ENCODE measurements at places on chromosomes 13 and 19.
A peak's percentile ranks its signal among the peaks of the same experiment; 100 is the strongest.

DNA sequence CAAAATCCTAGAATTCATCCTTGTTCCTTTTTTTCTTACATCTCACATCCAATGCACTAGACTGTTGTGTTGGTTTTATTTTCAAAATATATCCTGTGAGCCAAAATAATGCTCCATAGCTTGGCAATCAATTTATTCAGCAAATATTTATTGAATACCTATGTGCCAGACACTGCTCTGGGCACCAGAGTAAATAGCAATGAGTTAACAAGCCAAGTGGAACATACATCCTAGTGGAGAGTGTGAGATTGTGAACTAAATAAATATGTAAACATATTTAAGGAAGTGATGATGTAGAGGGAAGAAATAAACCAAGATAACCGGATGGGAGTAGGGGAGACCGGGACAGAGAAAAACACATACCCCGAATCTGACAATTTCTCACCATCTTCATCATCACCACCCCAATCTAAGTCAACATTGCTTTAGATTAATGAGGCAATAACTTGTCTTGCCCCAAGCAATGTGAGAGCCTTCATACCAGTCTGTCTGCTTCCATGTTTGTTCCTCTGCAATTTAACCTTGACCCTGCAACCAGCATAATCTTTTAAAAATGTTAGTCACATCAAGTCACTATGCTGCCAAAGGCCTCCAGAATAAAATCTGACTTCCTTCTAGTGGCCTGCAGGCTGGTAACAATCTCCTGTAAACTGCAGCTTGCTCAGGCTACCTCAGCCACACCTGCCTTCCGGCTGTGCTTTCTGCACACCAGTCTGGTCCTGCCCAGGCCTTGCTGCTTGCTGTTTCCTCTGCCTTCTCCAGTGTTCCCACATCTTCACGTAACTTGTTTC lies 199.2 kb downstream of the DLEU7 start:
- no peak overlapping the region for H3K27ac ChIP-seq
- H3K4me3 ChIP-seq: no peak overlapping the region
- no peaks in the 10 kb centered on the region for H3K36me3 ChIP-seq
- H3K27me3 ChIP-seq: no peaks in the 10 kb centered on the region
- DNase-seq: no peak

DNA sequence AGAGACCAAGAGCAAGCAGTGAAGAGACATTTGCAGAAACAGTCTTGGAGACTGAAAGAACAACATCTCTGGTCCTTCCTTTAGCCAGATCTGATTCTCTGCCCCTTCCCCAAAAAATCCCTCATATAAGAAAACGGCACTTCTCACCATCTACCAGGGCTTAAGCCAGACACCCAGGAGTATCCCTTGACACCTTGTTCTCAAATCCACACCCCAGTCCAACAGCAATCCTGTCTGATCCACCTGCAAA lies 1.7 kb upstream of the PLEKHG2 start:
- H3K4me3 ChIP-seq: peak overlapping the region; percentile 82
- peaks cover 12% of the 10 kb centered on the region for H3K36me3 ChIP-seq
- DNase-seq: no peak
- peaks cover 29% of the 10 kb centered on the region for H3K4me1 ChIP-seq
- no peaks in the 10 kb centered on the region for H3K27me3 ChIP-seq

- no peak overlapping the region for H3K27ac ChIP-seq
- no peaks in the 10 kb centered on the region for H3K36me3 ChIP-seq
- no peaks in the 10 kb centered on the region for H3K4me1 ChIP-seq
- DNase-seq: no peak
Observed at GRCh38 chr13:30832845-30833332, 73.2 kb upstream of the MEDAG start.

- H3K27ac ChIP-seq: no peak overlapping the region
- DNase-seq: no peak
- no peaks in the 10 kb centered on the region for H3K4me1 ChIP-seq
- no peaks in the 10 kb centered on the region for H3K36me3 ChIP-seq
- H3K4me3 ChIP-seq: no peak overlapping the region
- H3K27me3 ChIP-seq: no peaks in the 10 kb centered on the region
Observed at GRCh38 chr13:34672631-34673030, 269.4 kb upstream of the NBEA start.

DNA sequence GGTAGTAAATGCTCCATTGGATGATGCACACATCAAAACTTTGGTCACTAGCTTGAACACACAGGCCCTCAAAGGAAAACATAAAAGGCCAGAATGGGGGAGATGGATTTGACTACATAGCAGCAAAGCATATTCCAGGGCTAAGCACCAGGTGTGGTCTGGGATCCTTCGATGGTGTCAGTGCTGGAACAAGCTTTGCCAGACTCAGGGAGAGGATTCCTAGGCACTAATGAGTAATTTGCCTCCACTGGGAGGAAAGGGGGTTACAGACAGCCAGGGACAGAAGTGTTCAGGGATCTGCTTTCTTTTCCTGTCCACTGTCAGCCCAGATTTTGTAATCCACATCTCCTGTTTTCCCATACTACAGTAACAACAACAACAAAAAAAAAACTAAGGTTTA lies 157.2 kb upstream of the OBI1 start:
- DNase-seq: no peak
- no peak overlapping the region for H3K27ac ChIP-seq
- H3K36me3 ChIP-seq: no peaks in the 10 kb centered on the region
- no peaks in the 10 kb centered on the region for H3K4me1 ChIP-seq
- H3K27me3 ChIP-seq: no peaks in the 10 kb centered on the region
- no peak overlapping the region for H3K4me3 ChIP-seq

DNA sequence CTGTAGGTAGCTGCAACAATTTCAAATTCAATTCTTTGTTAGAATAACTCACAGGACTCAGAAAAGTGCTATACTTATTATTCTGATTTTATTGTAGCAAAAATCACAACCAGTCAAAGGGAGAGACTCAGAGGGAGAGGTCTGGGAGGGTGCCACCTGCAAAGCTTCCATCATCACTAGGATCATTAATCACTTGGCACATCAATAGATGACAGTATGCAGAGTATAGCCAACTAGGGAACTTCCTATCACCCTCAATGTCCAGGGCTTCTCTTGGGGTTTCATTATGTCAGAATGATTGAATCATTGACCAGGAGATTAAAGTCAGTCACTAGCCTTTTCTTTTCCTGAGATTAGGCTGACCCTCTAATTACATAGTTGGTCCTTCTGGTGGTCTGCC lies 431.3 kb upstream of the ATXN8OS start:
- H3K4me1 ChIP-seq: no peaks in the 10 kb centered on the region
- H3K36me3 ChIP-seq: no peaks in the 10 kb centered on the region
- no peak for DNase-seq
- no peak overlapping the region for H3K4me3 ChIP-seq
- no peak overlapping the region for H3K27ac ChIP-seq
- H3K27me3 ChIP-seq: no peaks in the 10 kb centered on the region

- no peak for DNase-seq
- peaks cover 58% of the 10 kb centered on the region for H3K4me1 ChIP-seq
- no peaks in the 10 kb centered on the region for H3K36me3 ChIP-seq
- no peaks in the 10 kb centered on the region for H3K27me3 ChIP-seq
- H3K4me3 ChIP-seq: no peak overlapping the region
Observed at GRCh38 chr19:18480006-18480691, 41.7 kb downstream of the ELL start.

- no peaks in the 10 kb centered on the region for H3K36me3 ChIP-seq
- no peaks in the 10 kb centered on the region for H3K27me3 ChIP-seq
- peak overlapping the region; percentile 71 for H3K4me3 ChIP-seq
- H3K4me1 ChIP-seq: peaks cover 38% of the 10 kb centered on the region
- H3K27ac ChIP-seq: peak overlapping the region; percentile 76
- DNase-seq: no peak
Observed at GRCh38 chr19:18701250-18701608, 17.7 kb downstream of the CRTC1 start.

DNA sequence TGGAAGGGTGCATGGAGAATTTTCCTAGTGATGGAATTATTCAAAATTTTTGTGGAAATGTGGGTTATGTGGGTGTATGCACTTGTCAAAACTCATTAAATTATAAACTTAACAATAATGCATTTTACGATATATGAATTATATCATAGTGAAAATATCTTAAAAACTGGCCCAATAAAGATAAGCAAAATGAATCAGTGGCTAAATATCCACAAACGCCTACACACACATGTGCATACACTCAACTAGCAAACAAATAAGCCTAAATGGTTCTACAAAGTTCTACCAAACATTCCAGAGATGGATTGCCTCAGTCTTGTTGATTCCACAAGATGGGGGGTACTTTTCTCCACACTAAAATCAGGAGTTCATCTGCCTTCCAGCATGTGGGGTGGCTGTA lies 349.5 kb downstream of the TSHZ3 start:
- H3K27ac ChIP-seq: no peak overlapping the region
- DNase-seq: no peak
- no peak overlapping the region for H3K4me3 ChIP-seq
- H3K36me3 ChIP-seq: no peaks in the 10 kb centered on the region
- H3K4me1 ChIP-seq: no peaks in the 10 kb centered on the region

GRCh38 chr13:101718496-101718895 lies 266.0 kb downstream of the ITGBL1 start:
- H3K4me1 ChIP-seq: no peaks in the 10 kb centered on the region
- H3K27me3 ChIP-seq: no peaks in the 10 kb centered on the region
- H3K27ac ChIP-seq: no peak overlapping the region
- H3K36me3 ChIP-seq: no peaks in the 10 kb centered on the region
- no peak overlapping the region for H3K4me3 ChIP-seq

- DNase-seq: peak; percentile 51
- no peaks in the 10 kb centered on the region for H3K36me3 ChIP-seq
- peaks cover 13% of the 10 kb centered on the region for H3K27me3 ChIP-seq
- no peak overlapping the region for H3K4me3 ChIP-seq
- no peak overlapping the region for H3K27ac ChIP-seq
Observed at GRCh38 chr19:40223135-40223822, 3.2 kb downstream of the CCNP start.

- H3K27ac ChIP-seq: no peak overlapping the region
- H3K36me3 ChIP-seq: no peaks in the 10 kb centered on the region
- H3K4me3 ChIP-seq: no peak overlapping the region
- no peaks in the 10 kb centered on the region for H3K4me1 ChIP-seq
- H3K27me3 ChIP-seq: no peaks in the 10 kb centered on the region
Observed at GRCh38 chr13:64884976-64885375, 2345.2 kb downstream of the PCDH9 start.

DNA sequence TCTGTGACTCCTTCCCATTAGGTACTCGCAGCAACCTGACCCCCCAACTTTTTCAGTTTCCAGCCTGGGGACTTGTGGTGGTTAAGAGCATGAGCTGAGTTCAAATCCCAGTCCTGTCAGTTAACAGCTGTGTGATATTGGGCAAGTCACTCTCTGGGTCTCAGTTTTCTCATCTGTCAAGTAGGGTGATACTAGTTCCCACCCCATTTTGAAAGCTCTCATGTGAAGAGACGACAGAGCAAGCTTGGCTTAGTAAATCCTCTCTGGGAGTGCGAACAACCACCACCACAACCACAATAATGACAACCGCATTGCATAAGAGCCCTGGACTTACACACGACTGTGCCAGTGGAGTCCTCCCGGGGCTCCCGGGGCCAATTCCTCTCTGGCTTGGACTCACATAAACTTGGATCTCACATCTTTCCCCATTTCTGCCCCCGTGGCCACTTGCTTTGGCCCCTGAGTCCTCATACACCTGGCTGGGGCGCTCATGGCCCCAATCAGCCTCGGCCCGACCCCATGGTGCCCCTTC lies 454 bp downstream of the BLVRB start:
- peaks cover 4% of the 10 kb centered on the region for H3K27me3 ChIP-seq
- peak overlapping the region; percentile 44 for H3K4me3 ChIP-seq
- H3K4me1 ChIP-seq: no peaks in the 10 kb centered on the region
- DNase-seq: peak; percentile 31

DNA sequence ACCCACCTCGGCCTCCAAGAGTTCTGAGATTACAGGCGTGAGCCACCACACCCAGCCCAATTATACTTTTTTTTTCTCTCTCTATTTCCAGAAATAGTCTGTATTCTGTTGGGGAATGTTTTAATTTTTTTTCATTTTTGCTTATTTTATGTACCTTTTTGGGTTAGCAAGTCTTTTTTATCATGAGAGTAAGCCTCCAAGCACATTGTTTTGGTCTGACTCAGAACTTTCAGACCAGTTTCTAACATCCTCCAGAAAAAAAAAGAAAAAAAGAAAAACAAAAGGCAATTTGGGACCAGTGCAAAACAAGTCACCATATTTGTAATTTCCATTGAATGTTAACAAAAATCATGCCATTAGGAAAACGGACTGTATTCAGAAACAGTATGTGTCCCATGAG lies 1465.5 kb downstream of the SLITRK5 start:
- H3K4me3 ChIP-seq: no peak overlapping the region
- no peak for DNase-seq
- H3K27ac ChIP-seq: no peak overlapping the region
- no peaks in the 10 kb centered on the region for H3K4me1 ChIP-seq
- H3K36me3 ChIP-seq: no peaks in the 10 kb centered on the region

GRCh38 chr19:52922841-52923777 lies at the start of gene ZNF888:
Gene ZNF888 (minus strand): TSS chr19:52923428. CDS start chr19:52917873, 5,555 bp downstream.
- DNase-seq: peak; percentile 52
- H3K27me3 ChIP-seq: no peaks in the 10 kb centered on the region
- H3K4me1 ChIP-seq: no peaks in the 10 kb centered on the region
- H3K27ac ChIP-seq: peak within 1 kb of the TSS; percentile 77

GRCh38 chr13:65605396-65605795 lies 1624.7 kb downstream of the PCDH9 start:
- H3K27ac ChIP-seq: no peak overlapping the region
- no peaks in the 10 kb centered on the region for H3K27me3 ChIP-seq
- DNase-seq: no peak
- H3K36me3 ChIP-seq: no peaks in the 10 kb centered on the region
- no peaks in the 10 kb centered on the region for H3K4me1 ChIP-seq
- H3K4me3 ChIP-seq: no peak overlapping the region

- H3K27ac ChIP-seq: no peak overlapping the region
- H3K4me3 ChIP-seq: no peak overlapping the region
- H3K27me3 ChIP-seq: no peaks in the 10 kb centered on the region
- no peak for DNase-seq
Observed at GRCh38 chr13:95707035-95707434, 30.1 kb downstream of the DNAJC3 start.

- no peak overlapping the region for H3K4me3 ChIP-seq
- no peaks in the 10 kb centered on the region for H3K4me1 ChIP-seq
- H3K27ac ChIP-seq: no peak overlapping the region
- no peaks in the 10 kb centered on the region for H3K27me3 ChIP-seq
- no peaks in the 10 kb centered on the region for H3K36me3 ChIP-seq
Observed at GRCh38 chr13:97300871-97301270, 78.7 kb downstream of the MBNL2 start.

DNA sequence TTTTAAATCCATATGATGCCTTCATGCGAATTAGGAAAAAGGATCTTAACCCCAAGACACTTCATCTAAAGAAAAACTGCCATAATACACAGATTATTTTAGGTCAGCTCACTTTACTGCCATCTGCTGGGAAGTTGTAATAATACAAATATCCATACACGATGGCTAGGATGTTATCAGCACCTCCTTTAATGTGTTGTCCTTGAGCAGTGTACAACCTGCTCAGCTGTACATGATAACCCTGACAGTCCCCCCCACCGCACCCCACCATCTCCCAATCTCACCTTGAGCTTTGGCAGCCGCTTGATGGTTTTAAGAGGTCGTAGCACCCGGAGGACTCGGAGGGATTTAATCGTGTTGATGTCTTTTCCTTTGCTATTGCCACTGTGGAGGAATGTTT lies 112.2 kb downstream of the IER2 start:
- DNase-seq: no peak
- H3K4me1 ChIP-seq: no peaks in the 10 kb centered on the region
- no peaks in the 10 kb centered on the region for H3K27me3 ChIP-seq
- no peaks in the 10 kb centered on the region for H3K36me3 ChIP-seq
- no peak overlapping the region for H3K4me3 ChIP-seq

GRCh38 chr13:111620166-111620565 lies 299.7 kb downstream of the TEX29 start:
- H3K4me3 ChIP-seq: no peak overlapping the region
- no peak overlapping the region for H3K27ac ChIP-seq
- no peaks in the 10 kb centered on the region for H3K36me3 ChIP-seq
- no peak for DNase-seq
- no peaks in the 10 kb centered on the region for H3K4me1 ChIP-seq
- no peaks in the 10 kb centered on the region for H3K27me3 ChIP-seq
